GM04504 (cell line): ENCODE measurements at places on chromosomes 6 and 20.

DNA sequence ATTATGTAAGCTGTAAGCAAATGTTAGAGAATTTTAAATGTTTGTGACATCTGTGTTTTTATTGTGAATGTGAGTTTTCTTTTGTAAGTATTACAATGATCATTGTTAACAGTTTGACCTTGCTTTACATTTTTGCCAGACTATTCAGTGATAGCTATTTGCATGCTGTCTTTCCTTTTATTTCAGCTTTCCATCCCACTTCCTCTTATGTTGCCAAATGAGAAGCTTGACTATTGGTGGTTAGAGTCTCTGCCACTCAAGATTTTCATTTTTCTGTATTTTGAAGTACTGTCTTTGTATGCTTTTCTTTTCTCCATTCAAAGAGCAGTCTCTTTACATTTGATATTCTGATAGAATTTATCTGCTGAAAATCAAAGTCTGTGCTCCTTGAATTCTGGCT, 104.1 kb downstream of the PRIM2 start:
- DNase-seq, result no peak

GRCh38 chr6:134911547-134911946, 38.4 kb downstream of the ALDH8A1 start:
- DNase-seq, result peak; percentile 47

DNA sequence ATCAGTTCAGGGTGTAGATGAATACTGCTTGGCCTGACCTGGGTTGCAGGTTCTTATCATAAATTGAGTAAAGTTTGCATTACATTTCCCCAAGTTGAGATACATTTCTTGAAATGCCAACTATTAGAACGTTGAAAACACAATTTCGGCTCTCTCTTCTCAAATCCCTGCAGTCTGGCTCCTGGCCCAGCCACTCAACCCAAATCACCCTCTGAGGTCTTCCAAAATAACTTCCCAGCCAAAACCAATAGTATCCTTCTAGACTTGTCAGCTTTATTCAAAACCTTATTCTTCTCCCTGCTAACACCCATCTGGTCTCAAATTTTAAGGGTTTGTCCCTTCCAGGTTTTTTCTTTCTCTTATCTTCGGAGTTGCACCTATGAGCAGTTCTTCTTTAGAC, 263.6 kb downstream of the EYA4 start:
- no peak for DNase-seq

DNA sequence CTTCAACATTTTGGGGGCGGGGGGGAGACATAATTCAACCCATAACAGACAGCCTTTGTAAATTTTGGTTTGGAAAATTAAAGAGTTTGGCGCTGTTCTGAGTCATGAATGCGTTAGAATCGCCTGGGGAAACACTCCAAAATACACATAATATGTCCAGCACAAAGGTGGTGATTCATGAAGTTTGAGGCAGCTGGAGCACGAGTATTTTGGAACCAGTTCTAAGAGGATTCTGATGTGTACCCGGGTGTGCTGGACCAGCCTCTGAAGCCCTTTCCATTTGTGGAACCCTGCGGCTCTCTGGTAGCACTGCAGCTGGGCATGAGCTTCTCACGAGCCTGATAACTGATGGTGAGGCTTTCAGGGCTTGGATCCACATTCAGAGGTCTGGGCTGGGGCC, 4.7 kb downstream of the GMPR start:
- DNase-seq, result no peak

DNA sequence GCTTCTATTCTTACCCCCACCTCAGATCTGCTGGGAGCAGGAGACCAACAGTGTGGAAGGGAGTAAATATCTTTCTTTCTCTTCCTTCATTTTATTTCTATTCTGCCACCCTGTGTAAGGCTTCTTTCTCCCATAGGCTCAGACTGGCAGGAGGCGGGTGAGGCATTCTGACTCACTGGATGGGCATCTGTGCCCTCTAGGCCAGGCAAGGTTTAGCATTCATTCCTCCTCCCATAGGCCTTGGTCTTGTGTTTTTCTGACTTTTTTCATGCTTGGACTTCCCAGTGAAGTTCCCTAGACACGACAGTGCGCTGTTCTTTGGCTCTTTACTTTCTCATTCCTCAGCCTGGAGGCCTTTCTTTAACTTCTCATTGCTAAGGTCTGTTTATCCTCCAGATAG, 235.2 kb downstream of the SYNE1 start:
- DNase-seq, result peak; percentile 2

- DNase-seq, result no peak
Measured at GRCh38 chr6:92231171-92231701, 1188.1 kb downstream of the EPHA7 start.

DNA sequence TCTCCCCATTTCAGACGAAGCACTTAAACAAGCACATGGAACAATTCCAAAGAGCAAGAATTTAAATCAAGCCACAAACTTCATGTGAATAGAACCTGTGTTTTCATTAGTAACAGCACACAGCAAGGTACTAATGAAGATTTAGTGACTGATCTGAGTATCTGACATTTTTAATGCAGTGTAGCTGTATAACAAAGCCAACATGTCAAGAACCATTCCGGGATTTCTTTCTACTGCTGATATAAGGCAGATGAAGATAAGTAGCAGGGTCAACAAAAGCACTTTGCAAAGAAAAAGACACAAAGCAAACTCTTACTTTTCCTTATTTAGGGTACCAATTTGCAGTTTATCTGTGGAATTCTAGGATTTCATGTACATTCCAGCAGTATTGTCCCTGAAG, 11.3 kb downstream of the SLC17A5 start:
- DNase-seq, result no peak

DNA sequence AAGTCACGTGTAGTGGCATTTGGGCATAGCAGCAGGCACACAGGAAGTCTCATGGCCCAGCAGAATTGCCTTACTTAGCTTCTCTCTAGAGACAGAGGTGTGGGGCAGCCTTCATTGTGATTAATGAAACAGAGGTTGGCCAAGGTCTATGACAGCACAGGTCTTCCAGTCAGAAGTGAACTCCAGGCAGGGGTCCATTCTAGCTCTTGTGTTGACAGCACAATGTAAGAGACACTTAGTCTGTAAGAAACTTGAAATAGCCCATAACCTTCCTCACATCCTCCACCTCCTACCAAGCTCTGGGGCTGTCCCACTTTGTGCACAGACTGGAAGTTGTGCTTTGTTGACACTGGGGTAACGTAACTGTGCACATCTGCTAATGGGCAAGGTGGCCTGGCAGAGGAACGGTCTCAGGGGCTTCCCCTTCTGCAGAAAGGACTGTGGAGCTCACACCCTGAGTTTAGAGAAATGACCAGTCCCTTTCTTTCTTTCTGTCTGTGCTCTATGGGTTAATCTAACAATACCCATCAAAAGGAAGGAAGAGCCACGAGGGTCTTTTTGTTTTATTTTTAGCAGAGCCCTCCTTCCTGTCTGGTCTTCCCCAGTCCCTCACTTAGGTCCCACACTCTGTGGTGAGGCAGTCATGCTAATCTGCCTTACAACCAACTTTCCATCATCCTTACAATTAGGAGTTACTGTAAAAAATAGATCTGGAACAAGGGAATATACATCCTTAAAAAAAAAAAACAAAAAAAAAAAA, 35.6 kb upstream of the TAGAP start:
- no peak for DNase-seq

- no peak for DNase-seq
Measured at GRCh38 chr6:125277838-125278237, 23.9 kb downstream of the HDDC2 start.

DNA sequence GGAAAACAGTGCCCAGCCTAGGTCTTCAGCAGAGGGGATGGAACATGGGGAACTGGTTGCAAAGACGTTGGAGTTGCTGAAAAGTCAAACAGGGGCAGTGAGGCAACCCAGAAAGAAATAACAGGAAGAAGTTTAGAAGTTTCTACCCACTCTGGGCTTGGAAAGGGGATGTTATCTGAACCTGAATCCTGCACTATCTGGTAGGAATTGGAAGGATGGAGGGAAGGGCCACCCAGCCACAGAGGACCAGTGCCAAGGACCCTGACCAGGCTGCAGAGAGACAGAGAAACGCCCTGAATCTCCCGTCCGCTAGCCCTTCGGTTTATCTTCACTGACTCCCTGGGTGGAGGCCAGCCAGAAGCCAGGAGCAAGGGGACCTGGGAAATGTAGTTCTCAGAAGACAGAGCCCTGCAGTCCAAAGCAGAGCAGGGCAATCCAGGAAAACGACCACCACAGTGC, 217.3 kb upstream of the RREB1 start:
- no peak for DNase-seq

- DNase-seq, result no peak
Measured at GRCh38 chr20:51958099-51959065, 156.1 kb upstream of the SALL4 start.

GRCh38 chr6:118641042-118641441, 10.3 kb downstream of the CEP85L start:
- no peak for DNase-seq

DNA sequence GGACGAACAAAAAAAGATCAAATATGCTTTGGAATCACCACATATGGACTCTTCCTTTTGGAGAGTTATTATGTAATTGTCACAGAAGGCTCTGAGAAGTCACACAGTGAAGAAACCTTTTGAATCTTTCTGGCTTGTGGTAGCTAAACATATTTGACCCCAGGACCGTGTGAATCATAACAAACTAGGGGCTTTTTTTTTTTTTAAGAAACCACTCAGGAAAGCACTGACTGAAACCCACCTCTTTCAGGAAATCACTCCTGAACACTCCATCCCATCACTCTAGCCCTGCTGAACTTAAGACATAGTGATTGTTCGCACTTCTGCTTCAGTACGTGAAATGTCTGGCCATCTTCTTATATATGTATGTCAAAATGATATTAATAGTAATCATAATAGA, 495.9 kb upstream of the ARID1B start:
- DNase-seq, result no peak

DNA sequence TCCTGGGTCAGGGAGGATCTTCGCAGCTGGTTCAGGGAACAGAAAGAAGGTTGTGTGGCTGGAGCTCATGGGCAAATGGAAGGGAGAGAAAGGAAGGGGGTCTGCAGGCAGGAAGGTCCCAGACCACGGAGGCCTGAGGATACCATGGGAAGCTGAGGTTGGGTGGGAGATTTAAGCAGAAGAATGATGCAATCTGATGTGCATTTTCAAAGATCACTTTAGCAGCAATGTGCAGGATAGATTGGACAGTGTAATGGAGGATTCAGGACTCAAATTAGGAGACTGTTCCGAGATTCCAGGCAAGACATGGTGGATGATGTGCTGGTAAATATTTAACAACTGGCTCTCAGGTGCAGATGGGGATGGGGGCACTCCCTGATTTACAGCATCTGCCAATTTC, 5.8 kb upstream of the RRBP1 start:
- no peak for DNase-seq

DNA sequence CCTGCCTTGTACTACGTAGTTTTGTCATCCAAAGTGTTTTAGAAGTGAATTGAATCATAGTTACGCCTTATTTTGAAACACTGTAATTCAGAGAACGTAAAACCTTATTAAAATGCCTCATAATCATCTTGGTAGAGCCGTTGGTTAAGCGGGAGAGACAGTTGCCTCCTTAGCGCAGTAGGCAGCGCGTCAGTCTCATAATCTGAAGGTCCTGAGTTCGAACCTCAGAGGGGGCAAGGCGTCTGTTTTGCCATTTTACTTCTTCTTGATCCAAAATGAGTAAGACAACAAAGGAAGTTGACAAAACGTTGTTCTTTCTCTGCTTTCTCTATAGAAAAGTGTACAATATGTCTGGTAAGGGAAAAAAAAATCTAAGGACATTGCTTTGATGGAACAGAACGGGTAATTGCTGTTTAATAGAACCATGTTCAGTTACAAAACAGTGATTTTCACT, 20.7 kb upstream of the TRIM27 start:
- DNase-seq, result no peak

GRCh38 chr20:51763965-51764602, 4.1 kb downstream of the ATP9A start:
- DNase-seq, result no peak

- DNase-seq, result no peak
Measured at GRCh38 chr6:43825187-43826115, 55.4 kb downstream of the VEGFA start.

GRCh38 chr20:63736893-63737694, 630 bp downstream of the LIME1 start:
- DNase-seq, result no peak

GRCh38 chr6:153405931-153406330, 274.8 kb upstream of the RGS17 start:
- no peak for DNase-seq

DNA sequence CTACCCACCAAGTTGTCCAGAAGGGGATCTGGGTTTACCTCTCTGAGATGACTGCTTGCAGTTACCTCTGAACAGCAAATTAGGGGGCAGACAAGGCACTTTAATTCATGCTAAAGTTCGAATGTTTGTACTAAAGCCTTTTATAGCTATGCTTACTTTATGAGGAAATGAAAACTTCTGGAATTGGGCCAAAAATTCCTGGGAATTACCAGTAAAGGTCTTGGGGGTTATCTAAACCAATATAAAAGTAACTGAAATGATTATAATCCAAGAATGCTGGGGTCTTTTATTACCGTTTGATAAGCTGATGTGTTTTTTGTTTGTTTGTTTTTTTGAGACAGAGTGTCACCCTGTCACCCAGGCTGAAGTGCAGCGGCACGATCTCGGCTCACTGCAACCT, 7.9 kb upstream of the LZTS3 start:
- DNase-seq, result no peak

- no peak for DNase-seq
Measured at GRCh38 chr6:51464956-51465355, 622.5 kb downstream of the PKHD1 start.

DNA sequence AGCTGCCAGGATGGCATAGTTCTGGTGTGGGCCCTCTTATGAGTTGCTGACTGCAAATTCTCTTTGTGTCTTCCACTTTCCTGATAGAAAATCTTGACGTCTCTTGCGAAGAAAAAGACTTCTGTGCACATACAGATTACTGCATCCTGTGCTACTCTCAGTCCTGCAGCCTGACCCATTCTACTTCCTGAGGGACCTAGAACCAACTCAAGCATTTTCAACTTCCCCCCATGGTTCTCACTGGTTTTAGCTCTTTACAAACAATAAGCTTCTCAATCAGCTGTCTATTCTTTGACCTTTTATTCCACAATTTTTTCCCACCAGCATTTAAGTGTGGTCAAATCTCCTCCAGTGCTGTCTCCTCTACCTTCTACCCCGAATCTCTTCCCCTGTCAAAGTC, 13.4 kb upstream of the KLHL32 start:
- DNase-seq, result no peak

DNA sequence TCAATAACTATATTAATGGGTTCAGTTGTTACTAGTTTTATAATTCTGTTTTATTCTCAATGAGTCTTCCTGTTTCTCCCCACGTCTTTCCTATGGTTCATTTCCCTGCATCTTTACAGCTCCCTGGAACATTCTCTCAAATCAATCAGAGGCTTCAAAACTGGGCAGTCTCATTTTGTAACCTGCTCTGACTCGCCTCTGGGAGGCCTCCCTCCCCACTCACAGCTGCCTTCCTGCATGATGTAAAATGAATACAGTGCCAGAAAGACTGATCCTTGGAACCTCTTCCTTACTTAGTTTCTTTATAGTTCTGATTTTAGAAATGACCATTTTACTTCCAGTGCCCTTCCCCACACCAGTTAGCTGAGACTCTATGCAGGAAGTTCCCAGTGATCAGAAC, 103.9 kb downstream of the ESR1 start:
- DNase-seq, result no peak

GRCh38 chr20:3188823-3189413, 15.6 kb downstream of the DDRGK1 start:
- DNase-seq, result no peak
